ENCODE measurements at places on chromosomes 5 and 9.

GRCh38 chr9:18393340-18394130, 80.4 kb upstream of the ADAMTSL1 start:
- no peak for DNase-seq
- H3K27me3 ChIP-seq, result no peaks in the 10 kb centered on the region
- H3K36me3 ChIP-seq, result no peaks in the 10 kb centered on the region
- no peak overlapping the region for H3K27ac ChIP-seq
- H3K4me3 ChIP-seq, result no peak overlapping the region
- H3K4me1 ChIP-seq, result no peaks in the 10 kb centered on the region

- H3K4me1 ChIP-seq, result peaks cover 26% of the 10 kb centered on the region
- H3K27me3 ChIP-seq, result no peaks in the 10 kb centered on the region
- peak; percentile 69 for DNase-seq
- no peak overlapping the region for H3K27ac ChIP-seq
- no peaks in the 10 kb centered on the region for H3K36me3 ChIP-seq
- 0 out of 2 replicates have a peak overlapping the region, but pooled peaks have one; percentile 28 for H3K4me3 ChIP-seq
These were observed 12.0 kb downstream of the PBX3 start for GRCh38 chr9:125758986-125759763.

- no peaks in the 10 kb centered on the region for H3K27me3 ChIP-seq
- H3K27ac ChIP-seq, result no peak overlapping the region
- no peak for DNase-seq
- no peaks in the 10 kb centered on the region for H3K36me3 ChIP-seq
- H3K4me1 ChIP-seq, result no peaks in the 10 kb centered on the region
These were observed 12.3 kb downstream of the NFIB start for GRCh38 chr9:14301583-14302021.

GRCh38 chr5:66993448-66993847, 203.2 kb downstream of the CD180 start:
- H3K36me3 ChIP-seq, result no peaks in the 10 kb centered on the region
- H3K4me3 ChIP-seq, result no peak overlapping the region
- H3K27me3 ChIP-seq, result no peaks in the 10 kb centered on the region
- no peak overlapping the region for H3K27ac ChIP-seq
- H3K4me1 ChIP-seq, result peaks cover 20% of the 10 kb centered on the region
- no peak for DNase-seq

Measured in Karpas-422 (cell line).